ENCODE measurements at places on chromosomes 3 and 15.

DNA sequence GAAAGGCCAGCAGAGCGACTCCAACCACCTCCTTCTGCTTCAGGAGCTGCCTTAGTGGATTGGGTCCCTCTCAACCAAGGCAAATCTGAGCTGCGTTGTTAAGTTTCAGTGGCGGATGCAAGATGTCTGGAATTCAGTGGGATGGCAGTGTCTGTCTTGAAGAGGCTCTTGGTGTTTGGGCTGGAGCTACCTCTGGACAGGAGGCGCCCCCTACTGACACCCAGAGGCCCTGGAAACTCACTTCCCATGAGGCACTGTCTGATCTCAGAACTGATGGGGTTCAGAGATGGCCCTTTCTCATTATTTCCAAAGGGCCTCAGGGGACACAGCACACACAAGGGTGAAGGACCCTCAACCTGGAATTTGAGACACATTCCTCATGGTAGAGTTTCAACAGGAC lies 6.0 kb upstream of the SLC28A1 start:
- ATAC-seq = peak; percentile 76

- ATAC-seq = no peak
Measured at GRCh38 chr3:55161231-55161630, 233.4 kb upstream of the LRTM1 start.

DNA sequence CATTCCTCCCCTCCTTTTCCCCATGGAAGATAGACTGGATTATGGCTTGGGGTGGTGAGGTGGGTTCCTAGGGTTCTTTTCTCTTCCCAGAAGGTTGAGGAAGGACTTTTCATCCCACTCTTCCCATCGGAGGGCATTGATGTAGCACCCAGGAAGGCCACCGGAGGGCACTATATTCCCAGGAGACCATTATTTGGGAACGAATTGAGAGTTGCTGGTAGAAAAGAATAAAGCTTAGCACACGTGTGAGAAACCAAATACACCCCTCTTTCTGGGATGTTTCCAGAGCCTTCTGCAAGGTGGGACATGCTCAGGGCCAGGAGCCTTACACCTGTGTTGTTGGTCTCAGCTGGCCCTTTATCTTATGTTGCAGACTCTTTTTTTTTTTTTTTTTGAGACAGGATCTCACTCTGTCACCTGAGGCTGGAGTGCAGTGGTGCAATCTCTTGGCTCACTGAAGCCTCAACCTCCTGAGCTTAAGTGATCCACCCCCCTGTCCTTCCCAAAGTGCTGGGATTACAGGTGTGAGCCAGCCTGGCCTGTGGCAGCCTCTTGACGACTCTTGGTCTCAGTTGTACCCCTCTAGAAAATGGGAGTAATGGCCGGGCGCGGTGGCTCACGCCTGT lies 6.3 kb upstream of the CDC25A start:
- peak; percentile 53 for ATAC-seq

DNA sequence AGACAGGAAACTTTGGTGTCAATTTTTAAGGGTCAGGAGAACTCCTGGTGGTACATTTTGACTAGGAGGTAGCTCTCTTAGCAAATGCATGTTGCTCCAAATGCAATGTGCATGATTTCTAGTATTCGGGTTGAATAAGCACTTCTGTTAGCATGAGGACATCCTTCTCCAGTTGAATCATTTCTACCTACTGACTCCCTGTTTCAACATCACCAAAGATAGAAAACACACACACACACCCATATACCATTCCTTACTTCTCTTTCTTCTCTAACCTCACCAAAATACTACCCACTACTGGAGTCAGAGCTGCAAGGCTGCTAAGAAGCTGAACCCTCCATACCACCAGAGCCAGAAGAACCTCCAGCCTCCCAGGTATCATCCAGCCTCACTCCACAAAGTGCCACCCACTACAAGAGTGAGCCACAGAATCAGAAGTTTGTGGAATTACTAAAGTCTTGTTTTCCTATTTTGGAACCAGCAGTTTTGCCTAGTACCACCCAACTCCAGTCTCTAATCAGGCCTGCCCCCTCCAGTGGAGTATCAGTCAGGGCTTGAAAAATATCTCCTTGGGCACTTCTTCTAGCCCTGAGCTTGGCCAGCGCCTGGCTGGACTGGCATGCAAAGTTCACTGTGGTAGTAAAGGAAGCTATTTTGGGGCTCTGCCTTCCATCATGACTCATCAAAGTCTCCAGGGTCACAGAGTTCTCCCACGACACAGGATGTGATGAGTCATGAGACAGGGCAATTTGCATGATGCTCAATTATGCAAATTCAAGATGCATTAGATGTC lies 110.3 kb downstream of the CYP19A1 start:
- no peak for ATAC-seq

DNA sequence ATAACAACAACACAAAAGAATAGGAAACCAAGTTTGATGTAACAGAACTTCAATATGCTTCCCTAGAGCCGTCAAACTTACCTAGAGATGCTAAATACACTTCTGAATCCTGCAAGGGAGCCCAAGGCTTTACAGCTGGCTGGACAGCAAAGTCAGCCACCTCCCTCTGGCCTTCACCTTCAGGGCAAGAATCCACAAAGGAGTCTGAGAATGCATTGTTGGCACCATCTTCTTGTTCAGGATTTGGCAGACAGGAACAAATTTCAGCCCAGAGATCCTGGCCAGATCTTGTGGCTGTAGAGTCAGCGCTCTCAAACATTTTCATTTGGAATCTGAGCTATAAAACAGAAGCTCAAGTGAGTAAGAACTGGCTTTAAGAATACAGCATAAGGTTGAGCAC lies 2.2 kb downstream of the CCDC32 start:
- no peak for ATAC-seq

DNA sequence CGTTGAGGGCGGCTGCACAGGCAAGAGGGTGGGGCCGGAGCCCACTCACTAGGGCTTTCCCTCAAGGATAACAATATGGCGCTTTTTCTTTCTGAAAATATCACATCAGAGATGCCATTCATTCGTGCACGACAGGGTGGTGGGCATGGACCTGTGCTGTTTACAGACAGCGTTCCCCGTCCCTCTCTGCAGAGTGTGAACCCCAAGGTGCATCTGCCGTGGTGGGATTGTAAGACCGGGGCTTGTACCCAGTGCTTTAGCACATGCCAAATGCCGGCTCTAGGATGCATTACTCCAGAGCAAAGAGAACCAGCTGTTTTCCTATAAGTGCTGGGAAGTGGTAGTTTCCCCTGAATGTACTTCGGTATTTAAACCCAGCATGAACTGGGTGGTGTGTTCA lies 37.0 kb downstream of the CHDH start:
- ATAC-seq = no peak

Measured in gastroesophageal sphincter (tissue), 4 donors.